ENCODE measurements at places on chromosomes 11 and 22.

DNA sequence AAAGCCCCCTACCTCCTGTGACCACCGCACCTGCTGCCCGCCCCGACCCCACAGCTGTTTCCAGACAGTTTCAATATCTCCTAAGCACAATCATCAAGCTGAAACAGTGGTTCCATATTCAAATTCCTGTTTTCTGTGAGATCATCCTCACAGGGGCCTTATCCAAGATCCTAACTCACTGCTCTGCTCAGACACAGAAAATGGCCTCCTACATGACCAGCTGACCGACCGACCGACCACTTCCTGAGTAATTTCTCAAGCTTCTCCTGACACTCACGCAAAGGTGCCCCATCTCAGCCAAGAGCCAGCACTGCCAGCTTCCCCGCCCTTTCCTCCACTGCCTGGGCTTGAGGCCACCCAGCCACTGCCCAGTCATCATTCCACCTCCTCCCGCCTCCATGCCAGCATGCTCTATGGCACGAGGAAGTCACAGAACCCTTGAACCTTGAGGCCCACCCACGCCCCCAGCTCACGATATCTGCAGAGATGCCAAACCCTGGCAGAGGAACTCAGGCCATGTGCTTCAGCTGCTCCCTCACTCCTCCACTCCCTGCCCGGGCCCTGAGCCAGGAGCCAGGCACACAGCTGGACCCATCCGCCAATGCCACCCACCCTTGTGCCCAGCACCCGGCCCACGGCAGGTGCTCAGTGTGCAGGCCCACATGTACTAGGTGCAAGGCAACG, 14.0 kb downstream of the KIAA0930 start:
- no peak for DNase-seq

- no peak for DNase-seq
Observed at GRCh38 chr11:65501472-65502273, 2.8 kb downstream of the MALAT1 start.

GRCh38 chr11:117973503-117973860, 12.7 kb upstream of the IL10RA start:
- DNase-seq: no peak

DNA sequence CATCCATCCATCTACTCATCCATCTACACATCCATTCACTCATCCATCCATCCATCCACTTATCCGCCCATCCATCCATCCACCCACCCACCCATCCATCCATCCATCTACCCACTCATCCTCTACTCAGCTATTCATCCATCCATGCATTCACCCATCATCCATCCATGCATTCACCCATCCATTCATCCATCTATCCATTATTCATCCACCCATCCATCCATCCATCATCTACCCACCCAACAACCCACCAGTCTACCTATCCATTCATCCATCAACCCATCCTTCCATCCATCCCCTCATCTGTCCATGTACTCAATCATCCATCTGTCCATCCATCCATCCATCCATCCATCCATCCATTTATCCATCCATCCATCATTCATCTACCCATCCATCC, 972.7 kb downstream of the BRD1 start:
- no peak for DNase-seq

GRCh38 chr11:131441051-131441810, 70.8 kb downstream of the NTM start:
- no peak for DNase-seq
